NCI-H446 (cell line): ENCODE measurements at places on chromosomes 4 and X.

DNA sequence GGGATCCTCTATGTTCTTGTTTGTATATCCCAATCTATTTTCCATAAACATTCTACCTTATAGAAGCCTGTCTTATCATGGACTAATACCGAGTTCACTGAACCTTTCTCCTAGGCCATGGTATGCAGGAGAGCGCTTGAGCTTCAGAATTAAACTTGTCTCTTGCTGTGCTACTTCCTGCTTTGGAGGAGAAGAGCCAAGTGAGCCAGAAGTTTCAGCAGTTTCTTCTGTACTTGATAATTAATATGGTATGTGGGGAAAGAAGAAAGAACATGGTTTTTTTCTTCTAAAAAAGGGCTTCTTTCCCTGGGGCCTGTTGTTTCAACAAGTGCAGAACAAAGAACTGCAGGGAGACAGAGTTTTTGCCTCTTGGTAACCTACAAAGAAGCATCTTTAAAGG, 172.8 kb downstream of the ATG4A start:
- no peak for DNase-seq

- no peak for DNase-seq
Measured at GRCh38 chr4:11397819-11398610, 30.7 kb downstream of the HS3ST1 start.

DNA sequence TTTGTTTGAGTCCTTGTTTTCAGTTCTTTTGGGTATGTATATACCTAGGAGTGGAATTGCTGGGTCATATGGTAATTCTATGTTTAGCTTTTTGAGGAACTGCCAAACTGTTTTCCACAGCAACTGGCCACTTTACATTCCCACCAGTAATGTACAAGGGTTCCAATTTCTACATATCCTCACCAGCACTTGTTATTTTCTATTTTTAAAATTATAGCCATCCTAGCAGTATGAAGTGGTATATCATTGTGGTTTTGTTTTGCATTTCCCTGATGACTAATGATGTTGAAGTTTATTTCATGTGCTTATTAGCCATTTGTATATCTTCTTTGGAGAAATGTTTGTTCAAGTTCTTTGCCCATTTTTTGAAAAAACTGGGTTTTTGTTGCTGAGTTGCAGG, 39.6 kb downstream of the TMEM164 start:
- no peak for DNase-seq

DNA sequence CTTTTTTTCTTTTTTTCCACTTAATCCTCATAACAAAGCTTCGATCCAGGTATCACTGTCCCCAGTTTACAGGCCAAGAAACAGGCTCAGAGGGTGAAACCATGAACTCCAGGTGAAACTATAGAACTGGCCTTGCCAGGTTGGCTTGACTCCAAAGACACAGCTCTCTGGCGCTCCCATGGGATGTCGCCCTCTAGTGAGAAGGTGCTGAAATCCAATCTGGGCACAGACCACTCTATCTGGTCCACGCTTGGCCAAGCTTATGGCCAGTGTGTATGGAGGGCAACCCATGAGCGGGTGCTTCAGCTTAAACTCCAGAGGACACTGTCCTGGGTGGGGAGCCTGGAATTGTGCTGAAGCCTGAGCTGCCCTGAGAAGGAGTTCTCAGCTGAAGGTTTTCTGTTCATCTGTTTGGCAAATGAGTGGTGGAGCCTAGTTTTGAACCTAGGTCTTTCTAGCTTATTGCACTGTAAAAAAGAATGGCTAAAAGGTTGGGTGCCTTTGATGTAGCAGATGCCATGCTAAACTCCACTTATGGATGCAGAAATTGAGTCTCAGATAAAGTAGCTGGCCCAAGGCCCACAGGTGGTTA, 70.5 kb downstream of the SEL1L3 start:
- DNase-seq: peak; percentile 6

- DNase-seq: no peak
Measured at GRCh38 chr4:102809691-102810090, 17.7 kb downstream of the UBE2D3 start.

DNA sequence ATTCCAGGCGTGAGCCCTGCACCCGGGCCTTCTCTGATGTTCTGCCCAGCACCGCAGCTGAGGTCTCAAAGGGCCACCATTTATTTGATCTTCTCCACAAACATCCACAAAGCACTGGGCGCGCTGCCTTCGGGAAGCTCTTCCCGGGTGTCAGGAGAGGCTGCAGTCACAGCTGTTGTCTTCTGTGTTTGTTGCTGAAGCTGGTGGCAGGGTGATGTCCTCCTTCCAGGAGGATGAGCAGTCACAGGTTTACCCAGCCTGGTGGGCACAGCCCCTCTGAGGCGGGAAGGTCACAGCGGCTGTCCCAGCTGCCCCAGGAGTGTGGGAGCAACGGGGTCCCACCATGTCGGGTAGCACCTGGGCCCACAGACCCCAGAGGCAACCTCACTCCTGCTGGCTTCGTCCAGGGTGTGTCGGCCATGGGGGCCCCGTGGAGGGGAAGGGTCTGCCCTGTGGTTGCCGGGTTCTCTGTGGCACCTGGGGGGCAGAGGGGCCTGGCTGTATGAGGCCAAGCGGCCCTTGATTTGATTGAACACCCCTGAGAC, 27.6 kb downstream of the FGFRL1 start:
- no peak for DNase-seq

DNA sequence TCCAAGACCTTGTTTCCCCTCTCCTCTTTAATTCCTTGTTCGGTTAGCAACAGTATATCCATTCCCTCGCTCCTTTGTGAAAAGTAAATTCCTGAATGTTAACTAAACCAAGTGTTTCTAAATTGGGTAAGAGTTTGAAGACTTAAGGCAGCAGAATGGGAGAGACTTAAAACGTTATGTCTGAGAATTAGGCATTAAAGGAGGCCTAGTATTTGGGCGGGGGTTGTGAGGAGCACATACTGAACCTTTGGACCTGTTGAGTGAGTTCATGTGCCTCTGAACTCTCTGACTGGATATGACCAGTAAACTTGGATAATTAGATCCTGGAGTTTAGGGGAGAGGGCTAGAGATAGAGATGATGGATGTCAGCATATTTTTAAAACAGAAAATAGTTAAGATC, 1.2 kb downstream of the MSMO1 start:
- DNase-seq: no peak

DNA sequence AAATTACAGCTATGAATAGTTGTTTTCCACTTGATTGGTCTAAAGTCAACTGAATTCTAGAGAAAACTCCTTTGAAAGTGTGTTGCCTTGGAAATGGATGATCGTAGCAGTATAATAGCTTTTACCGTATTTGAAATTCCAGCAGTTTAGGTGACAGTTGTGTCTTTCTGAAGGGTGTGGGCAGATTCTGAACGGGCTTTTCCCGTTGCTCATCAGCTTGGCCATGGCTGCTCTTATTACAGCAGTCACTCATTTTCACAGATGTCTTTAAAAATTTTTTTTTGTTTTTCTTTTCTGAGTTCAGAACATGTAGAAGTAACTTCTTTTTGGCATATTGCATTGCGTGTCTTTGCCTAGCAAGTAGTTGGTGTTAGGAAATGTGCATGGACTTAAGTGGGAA, 69.6 kb upstream of the SLC4A4 start:
- no peak for DNase-seq

GRCh38 chr4:14132301-14132700, 504.8 kb upstream of the BOD1L1 start:
- DNase-seq: no peak

DNA sequence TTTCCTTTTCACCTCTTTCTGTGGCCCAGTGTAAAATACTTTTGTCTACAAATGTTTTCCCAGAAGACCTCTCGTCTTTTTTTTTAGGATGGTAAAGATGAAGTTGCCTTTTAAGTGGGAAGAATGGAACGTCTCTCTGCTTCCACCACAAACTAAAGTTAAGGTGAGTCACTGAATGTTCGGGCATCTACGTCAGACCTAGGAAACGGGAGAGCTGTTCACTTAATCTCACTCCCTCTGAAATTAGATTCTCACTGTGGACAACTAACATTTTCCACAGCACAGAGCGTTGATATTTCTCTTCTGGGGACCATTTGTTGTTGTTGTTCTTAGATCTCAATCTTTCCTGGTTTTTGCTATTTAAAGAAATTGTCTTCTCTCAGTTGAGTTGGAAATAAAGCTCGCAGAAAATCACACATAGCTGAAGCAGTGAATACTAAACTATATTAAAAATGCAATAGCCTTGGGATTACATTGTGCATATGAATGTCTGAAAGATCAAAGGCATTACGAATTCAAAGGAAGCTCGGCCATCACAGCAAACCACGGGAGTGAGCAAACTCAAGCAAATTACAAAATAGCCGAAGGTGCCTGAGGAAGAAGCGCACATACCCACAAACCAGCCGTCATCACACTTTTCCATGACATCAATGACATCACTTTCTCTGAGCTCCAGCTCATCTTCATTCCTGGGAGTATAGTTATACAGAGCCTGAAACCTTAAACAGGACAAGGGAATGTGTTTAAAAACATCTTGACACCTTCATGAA, 53.9 kb upstream of the PDLIM3 start:
- DNase-seq: no peak

GRCh38 chr4:2962614-2963174, 512 bp downstream of the NOP14 start:
- DNase-seq: no peak

DNA sequence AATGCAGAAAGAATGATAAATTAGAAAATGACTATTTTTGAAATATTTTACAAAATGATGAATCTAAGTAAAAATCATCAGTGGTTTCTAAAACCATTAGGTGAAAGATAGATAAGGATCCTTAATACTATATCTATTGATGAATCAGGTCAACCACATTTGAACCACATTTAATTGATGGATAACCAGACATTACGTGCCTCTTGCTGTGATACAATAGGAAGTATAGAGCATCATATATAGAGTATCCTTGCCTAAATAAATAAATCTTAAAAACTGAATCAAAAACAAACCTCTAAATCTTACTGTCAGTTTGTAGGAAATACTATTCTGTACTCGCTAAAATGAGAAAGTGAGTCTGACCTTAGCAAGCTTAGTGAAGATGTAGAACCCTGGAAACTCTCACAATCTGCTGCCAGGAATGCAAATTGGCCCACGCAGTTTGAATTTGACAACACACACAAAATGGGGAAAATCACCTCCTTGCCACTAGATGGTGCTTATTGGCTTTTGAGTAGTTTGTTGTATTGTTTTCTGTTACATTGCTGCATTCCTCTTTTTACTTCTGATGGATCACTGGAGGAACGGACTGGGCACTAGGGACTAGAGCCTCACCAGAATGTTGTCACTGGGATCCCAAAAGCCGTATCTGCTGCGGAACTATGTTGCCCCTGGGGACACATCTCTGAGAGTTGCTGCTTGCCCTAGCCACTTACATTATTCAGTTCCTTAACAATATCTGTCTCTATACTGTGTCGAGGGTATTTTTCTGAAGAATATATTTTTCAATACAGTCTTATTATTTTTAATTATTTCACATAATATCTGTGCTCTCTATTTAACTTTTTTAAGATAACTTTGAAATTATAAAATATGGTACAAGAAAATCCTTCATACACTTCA, 25.4 kb upstream of the SLAIN2 start:
- peak; percentile 59 for DNase-seq

- no peak for DNase-seq
Measured at GRCh38 chr4:77623091-77623490, 17.5 kb downstream of the CXCL13 start.

- DNase-seq: no peak
Measured at GRCh38 chr4:129748991-129749390, 653.0 kb downstream of the C4orf33 start.

GRCh38 chr4:156957556-156957955, 14.0 kb downstream of the PDGFC start:
- DNase-seq: no peak

GRCh38 chr4:121765971-121766538, 1.1 kb upstream of the SMIM43 start:
- no peak for DNase-seq

GRCh38 chr4:125390126-125390525, 75.4 kb downstream of the FAT4 start:
- no peak for DNase-seq

GRCh38 chrX:31092970-31093638, 21.3 kb upstream of the FTHL17 start:
- no peak for DNase-seq

GRCh38 chrX:15674514-15674840, 9.9 kb upstream of the CLTRN start:
- DNase-seq: no peak

GRCh38 chrX:45258731-45259402, 58.2 kb upstream of the DIPK2B start:
- no peak for DNase-seq

GRCh38 chr4:80125252-80126177, 52.5 kb upstream of the ANTXR2 start:
- no peak for DNase-seq

DNA sequence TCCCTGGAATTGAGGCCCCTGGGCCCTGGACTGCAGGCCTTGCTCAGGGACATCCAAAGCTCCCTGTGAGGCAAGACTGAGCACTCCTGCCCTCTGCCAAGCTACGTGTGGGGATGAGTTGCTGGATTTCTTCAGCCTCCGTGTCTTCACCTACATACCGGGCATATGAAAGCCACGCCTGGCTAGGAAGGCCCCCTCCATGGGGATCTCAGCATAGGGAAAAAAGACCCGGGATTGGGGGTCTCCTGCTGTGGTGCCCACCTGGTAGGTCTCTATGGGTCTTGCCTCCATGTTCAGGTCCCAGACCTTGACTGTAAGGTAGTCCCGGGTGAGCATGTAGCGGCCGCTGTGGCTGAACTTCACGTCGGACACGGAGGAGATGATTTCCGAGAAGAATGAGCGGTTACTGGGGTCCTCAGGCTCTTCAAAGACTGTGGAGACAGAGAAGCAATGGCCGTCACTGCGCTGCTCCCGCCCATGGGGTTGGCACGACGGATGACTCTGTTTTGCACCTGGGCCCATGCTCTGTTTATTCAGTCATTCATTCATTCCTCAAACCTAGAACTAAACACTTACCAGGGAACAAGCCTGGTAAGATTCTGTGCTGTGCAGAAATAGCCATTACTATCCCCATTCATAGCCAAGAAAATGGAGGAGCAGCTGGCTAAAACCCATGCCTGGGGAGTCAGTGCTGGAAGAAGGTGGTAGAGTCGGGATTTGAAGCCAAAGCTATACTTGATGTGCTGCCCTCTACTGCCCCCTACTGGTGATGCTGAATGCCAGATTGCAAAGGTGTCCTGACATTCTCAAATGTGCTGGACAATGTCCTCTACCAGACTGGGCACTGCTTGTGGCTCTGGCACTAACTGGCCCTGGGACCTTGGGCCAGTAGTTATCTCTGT, 63.9 kb downstream of the WFS1 start:
- no peak for DNase-seq

DNA sequence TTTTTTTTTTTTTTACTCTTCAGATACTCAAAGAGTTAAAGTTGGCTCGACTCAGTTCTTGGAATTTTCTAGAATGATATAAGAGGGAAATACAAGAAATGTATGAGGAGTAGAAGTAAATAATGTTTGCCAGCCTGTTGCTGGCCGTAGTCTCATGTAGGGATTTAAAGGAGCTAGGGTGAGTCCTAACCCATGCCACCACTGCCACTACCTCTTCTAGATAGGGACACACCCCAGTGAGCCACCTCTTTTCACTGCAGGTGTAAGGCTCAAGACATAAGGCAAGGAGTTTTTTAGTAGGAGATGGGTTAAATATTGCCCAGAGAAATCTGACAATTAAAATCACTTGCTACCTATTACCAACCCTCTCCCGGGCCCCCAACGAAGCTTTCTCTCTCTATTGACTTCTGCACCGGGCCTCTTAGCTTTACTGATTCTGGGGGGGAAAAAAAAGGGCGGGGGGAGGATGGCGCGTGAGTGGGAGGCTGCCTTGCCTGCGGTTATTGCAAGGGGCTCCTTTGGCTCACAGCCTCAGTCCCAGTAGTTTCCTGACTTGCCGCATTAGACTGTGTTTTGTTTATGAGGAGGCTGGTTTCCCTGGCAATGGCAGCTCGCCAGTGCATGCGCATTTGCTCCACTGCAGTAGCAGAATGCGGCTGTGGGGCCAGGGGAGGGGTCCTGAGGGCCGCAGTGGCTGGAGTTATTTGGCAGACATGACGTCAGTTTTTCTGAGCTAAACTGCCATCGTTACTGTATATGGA, 3.0 kb downstream of the LINC00632 start:
- no peak for DNase-seq
